NCI-H187 treated with DMSO at 0.1 percent for 48 hours (cell line): ENCODE measurements at places on chromosomes 3 and 15.

- DNase-seq = no peak
Observed at GRCh38 chr3:7392206-7392605, 531.3 kb downstream of the GRM7 start.

DNA sequence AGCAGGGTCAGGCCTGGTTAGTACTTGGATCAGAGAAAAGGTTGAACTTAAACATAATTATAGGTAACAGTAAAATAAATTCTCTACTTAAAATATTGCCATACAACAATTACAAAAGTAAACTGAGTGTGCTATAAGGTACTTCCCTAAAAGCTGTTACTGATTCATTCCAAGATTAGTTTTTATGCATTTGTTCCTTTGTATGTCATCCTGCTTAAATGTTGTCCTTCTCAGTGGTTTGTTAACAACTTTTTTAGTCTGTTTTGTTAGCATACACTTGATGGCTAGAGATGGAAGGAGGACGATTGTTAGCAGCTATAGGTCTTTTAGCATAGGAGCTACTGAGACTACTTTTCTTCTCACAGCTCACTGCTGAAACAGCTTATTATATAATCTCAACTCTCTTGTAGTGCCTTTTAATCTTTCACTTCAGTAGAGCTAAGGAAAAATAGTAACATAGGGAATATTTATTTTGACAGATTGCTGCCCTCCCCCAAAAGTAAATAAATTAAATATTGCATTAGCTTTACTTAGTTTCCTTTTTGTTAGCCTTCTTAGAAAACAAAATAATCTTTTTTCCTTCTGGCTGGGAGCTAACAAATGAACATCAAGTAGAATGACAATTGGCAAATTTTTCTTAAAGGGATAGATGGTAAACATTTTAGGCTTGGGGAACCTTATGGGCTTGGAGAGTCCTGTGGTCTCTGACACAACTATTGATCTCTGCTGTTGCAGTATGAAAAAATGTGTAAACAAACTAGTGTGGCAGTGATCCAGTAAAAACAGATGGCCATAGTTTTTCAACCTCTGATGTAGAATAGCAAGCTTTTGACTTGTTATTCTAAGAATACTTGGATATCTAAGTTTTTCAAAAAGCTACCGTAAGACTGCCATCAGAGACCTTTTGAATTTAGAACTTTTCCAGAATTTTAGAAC, 39.5 kb downstream of the USP8 start:
- no peak for DNase-seq

DNA sequence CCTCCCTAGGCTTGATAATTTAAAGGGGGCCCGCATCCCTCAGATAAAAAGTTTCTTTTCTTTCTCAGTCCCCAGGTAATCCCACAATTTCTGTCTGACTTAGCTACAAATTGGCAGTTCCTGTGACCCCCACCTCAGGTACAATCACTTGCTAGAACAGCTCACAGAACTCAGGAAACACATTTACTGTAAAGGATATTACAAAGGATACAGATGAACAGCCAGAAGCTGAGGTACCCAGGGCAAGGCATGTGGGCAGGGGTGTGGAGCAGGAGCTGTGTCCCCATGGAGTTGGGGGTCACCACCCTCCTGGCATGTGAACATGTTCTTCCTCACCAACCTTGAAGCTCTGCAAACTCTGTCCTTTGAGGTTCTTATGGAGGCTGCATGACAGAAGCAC, 73.8 kb downstream of the CMTM8 start:
- no peak for DNase-seq

GRCh38 chr3:13536432-13536831, 12.5 kb upstream of the FBLN2 start:
- DNase-seq = no peak

- DNase-seq = no peak
Observed at GRCh38 chr3:126083511-126083912, 412 bp downstream of the SLC41A3 start.

- no peak for DNase-seq
Observed at GRCh38 chr15:78084449-78084750, 6.9 kb upstream of the TBC1D2B start.

- DNase-seq = no peak
Observed at GRCh38 chr15:86892774-86893449, 813.2 kb downstream of the AGBL1 start.

- DNase-seq = peak; percentile 45
Observed at GRCh38 chr3:71372911-71373637, 210.5 kb downstream of the FOXP1 start.

DNA sequence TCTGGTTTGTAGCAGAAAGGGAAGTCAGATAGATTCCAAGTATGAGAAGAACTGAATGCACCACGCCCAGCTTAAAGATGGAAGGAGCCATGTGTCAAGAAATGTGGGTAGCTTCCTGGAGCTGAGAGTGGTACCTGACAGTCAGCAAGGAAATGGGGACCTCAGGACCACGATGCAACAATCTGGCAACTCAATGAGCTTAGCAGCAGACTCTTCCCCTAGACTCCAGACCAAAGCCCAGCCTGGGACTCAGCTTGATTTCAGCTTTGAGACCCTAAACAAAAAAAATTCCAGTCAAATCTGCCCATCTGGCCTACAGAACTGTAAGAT, 24.4 kb downstream of the MIX23 start:
- no peak for DNase-seq

DNA sequence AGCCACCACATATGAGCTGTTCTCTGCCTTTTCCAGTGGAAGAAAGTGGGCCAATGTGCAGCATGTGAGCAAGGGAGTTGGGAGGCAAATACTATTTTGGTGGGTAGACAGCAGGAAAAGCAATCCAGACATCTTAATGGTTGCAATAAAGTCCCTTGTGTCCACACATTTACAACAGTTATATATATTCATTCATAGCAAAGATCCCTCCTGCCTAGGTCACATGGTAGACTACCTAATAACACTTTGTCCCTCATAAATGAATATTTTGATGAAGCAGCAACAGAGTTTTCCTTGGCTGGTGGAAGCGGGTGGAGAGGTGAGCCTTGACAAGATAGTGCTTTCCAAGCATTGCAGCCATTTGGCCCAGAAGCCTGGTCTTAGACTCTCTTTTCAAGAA, 6.2 kb upstream of the NSMCE3 start:
- DNase-seq = no peak

DNA sequence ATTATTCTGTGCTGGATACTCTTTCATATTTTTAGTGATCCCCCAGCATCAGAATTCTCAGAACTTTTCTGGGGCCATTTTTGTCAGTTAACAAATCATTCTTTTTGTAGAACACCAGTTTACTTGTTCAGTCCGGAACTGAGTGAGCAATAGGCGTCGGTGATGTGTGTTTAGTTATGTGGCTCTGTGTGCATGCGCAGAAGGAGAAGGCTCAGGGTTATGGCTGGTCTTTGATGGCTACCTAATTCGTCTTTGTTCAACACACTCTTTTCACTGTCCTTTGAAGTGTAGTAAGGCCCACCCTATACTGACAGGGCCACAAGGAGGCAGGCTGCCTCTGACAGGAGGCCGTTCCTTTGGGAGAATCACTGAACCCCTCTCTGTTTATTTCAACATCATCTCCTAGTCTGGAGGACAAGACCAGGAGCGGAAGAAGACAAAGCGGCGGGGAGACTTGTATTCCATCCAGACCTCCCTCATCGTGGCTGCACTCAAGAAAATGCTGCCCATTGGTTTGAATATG, 158.2 kb upstream of the CHRM5 start:
- DNase-seq = no peak

- no peak for DNase-seq
Observed at GRCh38 chr3:27575499-27575898, 91.3 kb upstream of the SLC4A7 start.

DNA sequence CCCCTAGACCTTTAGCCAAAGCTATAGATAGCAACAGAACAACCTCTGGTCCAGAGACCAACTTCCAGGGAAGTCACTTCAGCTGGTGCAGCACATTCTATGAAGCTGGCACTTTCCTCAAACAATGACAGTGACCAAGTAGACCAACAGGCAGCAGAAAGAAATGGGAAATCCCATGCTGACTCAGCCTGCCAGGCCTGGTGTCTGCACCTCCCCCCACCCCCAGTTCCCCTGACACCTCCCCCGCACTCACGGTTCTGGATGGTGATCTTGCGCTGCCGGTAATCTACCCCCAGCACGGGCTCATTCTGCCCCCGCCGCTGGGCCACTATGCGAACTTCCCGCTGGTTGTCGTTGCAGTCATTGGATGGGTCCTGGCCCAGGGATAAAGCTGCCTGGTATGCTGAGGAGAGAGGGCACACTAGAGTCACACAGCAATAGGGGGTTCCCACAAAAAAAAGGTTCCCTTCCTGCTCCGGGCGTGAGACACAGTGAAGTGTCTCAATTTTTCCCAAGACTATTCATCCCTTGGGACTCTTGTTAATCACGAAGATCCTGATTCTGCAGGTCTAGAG, 17.0 kb downstream of the ILDR1 start:
- DNase-seq = no peak

- no peak for DNase-seq
Observed at GRCh38 chr15:98855067-98855814, 152.4 kb downstream of the PGPEP1L start.

DNA sequence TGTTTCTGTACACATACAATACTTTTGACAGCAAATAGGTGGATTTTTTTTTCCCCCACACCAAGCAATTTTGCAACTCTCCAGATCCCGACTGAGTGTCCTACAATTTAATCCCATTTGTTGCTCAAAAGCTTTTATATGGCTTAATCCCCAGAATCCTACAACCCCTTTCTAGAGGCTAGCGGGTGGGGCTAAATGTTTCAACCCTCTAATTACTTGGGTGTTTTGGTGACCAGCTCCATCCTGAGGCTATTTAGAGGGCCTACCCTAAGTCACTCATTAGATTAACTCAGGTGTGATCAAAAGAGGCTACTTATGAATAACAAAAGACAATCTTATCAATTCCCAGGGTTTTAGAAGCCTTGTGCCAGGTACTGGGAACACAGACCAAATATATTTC, 21.0 kb upstream of the FBXL2 start:
- DNase-seq = no peak

DNA sequence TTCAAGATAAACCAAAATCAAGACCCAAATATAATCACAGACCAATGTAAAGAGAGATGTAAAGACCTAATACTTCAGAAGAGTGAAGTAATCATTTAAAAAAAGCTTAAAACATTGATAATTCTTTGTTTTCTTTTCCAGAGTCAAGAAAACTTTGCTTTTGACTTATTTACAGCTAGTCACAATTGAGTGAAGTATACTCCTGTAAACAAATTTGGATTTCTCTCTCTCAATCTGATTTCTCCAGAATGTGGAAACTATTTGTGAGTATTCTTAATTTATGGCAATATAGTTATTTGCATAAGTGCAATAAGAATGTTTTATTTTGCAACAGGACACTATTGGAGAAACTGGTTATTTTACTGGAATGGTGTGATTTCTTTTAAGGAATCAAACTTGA, 43.7 kb upstream of the ZBTB20 start:
- no peak for DNase-seq

GRCh38 chr3:126912027-126912422, 70.9 kb upstream of the PLXNA1 start:
- no peak for DNase-seq

DNA sequence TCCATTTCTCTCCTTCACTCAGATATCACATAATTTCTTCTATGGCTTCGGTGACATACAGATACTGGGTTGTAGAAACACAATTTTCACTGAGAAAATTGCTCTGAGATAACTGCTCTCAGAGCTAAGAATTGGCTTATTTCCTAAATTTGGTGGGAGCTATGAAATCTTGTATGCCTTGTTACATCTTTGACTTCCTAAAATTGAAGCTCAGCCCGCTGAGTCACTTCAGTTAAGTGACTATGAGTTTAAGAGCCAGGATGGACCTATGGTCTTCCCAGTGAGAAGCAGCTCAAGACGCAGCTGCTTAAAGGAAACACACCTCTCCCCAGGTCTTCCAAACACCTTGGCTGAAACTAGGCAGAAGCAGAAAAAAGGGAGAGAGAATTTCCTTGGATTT, 56.4 kb downstream of the EFHB start:
- DNase-seq = no peak

DNA sequence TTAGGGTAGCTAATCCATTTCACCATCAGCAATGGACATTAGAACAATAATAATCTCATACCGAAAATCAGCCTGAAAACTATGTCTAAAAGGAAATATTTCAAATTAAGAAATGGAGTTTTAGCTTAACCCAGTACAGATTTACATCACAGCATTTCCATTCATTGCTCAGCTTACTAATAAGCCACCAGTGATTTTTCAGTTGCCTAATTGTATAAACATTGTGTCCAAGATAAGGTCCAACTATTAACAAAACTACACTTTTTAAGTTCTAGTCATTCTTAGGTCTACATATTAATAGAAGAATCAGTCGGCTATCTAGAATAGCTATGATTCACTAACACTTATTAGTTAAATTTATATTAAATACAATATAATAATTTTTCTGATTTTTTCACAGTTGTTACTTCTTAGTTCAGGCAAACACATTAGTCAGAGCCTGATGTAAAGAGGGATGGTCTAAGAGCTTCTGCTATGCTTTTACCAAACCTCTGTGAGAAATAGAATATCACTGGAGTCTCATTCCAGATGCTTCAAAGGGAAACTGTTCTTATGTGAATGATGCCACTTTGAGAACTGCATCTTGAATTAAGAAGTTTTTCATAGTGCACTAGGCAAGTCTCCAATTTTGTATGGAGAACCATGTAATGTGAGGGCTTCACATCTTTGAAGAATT, 74.1 kb downstream of the CMSS1 start:
- DNase-seq = no peak

GRCh38 chr3:114697401-114697800, 403.6 kb downstream of the TIGIT start:
- no peak for DNase-seq

DNA sequence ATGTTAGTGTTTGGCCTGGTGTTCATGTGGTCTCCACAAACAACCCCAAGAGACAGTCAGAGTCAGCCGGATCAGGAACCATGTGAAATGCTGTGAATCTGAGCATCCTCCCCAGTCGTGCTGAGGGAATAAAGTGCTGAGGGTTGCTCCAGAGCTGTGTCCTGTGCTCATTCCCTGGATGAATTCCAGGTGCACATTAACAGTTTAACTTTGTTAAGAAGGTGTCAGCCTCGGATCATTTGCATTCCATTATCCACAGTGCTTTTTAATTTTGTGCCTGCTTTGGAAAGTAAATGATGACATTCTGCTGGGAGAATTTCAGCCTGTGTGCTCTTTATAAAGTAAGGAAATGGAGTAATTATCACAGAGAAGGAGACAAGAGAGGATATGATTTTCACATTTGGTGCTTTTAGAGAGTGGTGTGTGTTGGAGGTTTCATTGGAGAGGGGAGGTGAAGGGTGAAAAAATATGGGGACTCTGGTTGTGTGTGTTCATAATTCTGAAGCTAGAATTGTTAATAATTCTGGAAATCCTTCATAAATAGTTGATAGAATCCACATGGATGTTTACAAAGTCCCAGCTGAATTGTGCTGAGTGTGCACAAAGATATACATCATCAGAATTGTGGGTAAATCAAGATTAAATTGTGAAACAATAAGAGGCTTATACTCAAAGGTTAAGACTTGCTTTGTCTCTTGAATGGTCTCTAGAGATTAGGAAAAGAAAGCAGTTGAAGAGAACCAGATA, 621.4 kb downstream of the AGBL1 start:
- no peak for DNase-seq

GRCh38 chr3:153285194-153285641, 123.2 kb downstream of the RAP2B start:
- no peak for DNase-seq
